Activated CD4-positive, alpha-beta T cell treated with anti-CD3 and anti-CD28 coated beads, Interleukin-2, amount 10 ng/mL, durations not matched to agents 24 days and 14 days (primary cell): ENCODE measurements at places on chromosomes 12 and 14. TPM values are rescaled to one million over a fixed set of nuclear protein-coding genes. Genes with fewer than 3 reads are reported as not detected.

DNA sequence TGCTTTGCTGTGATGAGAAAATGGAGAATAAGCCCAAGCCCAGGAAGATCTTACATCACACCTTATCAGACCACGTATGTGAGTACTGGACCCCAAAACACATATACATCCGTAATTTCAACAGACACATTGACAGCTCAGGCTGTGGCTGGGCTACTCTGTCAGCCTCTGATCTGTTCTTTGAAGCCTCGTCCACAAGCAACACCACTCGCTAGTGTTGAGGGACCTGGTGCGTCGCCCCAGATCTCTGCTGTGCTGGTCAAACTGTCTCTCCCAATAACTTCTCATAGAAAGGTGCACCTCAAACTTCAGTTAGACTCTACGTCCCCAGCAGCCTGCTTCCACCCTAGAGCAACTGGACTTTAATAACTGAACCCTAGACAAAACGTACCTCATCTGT is 10.6 kb upstream of the SFSWAP start:
- DNase-seq = no peak

GRCh38 chr12:50536831-50537537 is 32.2 kb downstream of the DIP2B start:
- no peak for DNase-seq

DNA sequence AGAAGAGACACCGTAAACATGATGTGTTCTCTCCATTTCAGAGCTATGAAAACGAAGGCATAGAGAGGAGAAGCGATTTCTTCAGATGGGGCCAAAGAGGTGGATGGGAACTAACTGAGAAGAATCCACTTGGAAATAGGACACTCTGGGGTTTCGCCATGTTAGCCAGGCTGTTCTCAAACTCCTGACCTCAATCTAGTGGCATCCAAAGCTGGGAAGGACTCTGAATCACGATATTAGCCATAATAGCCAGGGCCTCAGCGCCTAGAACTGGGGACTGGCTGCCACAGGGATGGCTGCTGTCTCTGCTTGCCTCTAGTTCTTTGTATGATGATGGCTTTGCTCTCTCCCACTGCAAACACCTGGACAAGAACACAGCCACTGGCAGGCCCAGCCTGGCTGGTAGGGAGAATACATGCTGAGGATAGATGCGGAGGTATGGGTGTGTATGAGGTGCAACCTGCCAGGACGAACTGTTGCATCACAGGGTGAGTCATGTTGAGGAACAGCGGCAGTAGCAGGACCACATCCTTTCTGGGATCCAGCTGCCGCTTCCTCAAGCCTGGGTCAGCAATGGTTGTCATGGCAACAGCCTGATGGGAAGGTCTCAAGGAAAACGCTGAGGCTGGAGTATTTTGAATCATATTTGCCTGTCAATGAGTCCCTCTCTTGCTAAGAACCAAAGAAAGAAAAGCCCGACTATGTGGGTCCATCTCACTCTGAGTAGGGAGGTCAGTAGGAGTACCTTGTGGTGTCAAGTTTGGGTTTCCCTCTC is 31.1 kb downstream of the CCDC177 start:
- peak; percentile 83 for DNase-seq

DNA sequence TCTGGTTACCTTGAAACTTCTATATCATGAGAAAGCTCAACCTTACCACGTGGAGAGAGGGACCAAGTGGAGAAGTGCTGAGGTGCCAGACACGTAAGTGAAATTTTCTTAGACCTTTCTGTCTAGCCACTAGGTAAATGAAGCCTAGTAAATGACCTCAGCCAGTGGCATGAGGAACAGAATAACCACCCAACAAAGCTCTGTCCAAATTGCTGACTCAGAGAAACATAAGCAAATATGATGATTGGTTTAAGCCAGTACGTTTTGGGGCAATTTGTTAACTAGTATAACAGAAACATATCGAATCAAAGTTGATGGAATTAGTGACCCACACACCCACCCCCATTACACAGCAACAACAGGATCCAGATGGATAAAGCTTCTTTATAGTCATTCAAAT is 75.2 kb upstream of the MAX start:
- no peak for DNase-seq

DNA sequence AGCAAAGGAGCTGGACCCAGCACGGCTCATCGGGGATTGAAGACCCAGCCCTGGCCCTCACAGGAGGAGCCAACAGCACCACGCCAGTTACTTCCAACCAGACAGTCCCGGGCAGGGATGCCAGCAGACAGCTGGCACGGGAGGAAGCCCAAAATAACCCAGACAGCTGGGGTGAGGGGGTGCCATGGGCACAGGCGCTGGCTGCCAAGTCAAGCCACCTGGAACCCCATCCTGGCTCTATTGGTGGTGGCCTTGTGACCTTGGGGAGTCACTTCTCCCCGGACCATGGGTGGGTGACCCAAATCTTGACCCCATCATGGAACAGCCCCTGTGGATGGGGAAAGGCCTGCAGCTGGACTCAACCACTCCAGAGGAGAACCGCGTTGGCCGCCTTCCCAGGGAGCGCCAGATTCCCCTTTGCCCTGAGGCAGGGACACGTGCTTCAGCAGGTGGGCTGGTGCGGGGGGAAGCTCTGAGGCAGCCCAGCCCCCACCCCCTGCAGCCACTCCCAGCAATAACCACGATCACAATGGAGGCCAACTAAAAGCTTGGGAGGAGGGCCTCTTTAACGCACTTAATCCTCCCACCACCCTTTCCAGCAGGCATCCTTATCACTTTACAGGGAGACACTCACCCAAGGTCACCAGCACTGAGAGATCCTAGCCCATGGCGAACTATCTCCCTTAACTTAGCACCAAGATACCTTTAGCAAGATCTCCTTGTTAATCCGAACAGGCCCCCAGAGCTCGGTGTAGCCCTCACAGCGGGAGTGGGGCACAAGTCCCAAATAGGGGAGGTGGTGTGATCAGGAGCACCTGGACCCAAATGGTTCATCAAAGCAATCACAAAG is 4.7 kb upstream of the RHOF start:
- peak; percentile 53 for DNase-seq

- no peak for DNase-seq
Observed at GRCh38 chr12:101082706-101083105, 127.3 kb downstream of the SLC5A8 start.

GRCh38 chr14:92074555-92074954 is 31.8 kb downstream of the ATXN3 start:
- no peak for DNase-seq

GRCh38 chr14:56501909-56502530 is 77.6 kb upstream of the TMEM260 start:
- DNase-seq = no peak

DNA sequence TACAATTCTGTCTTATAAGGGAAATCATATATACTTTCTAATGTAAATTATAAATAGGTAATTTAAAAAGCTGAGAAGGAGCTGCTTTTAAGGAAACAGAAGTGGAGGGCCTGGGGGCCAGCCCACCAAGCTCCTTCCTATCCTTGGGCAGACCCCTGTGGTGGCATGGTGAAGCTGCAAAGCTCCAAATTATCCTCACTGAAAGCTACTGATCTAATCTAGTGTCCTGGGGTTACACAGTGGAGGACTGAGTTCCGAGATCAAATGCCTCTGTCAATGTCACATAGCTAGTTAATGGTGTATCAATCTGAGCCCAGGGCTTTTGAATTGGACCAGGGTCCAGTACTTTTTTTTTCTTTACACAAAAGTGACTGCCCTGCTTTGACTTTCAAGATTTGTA is 355.4 kb downstream of the CEP128 start:
- DNase-seq = no peak

The DIP2B gene
- total RNA-seq = 26.4 and 29.4 TPM in 2 replicates

The SLC10A1 gene
- total RNA-seq = not detected in 2 replicates

The IFI27L2 gene
- 37.3 and 38.8 TPM in 2 replicates for total RNA-seq

The LPAR5 gene
- 3.3 and 4.2 TPM in 2 replicates for total RNA-seq
